ENCODE measurements at places on chromosomes 12 and 14.

DNA sequence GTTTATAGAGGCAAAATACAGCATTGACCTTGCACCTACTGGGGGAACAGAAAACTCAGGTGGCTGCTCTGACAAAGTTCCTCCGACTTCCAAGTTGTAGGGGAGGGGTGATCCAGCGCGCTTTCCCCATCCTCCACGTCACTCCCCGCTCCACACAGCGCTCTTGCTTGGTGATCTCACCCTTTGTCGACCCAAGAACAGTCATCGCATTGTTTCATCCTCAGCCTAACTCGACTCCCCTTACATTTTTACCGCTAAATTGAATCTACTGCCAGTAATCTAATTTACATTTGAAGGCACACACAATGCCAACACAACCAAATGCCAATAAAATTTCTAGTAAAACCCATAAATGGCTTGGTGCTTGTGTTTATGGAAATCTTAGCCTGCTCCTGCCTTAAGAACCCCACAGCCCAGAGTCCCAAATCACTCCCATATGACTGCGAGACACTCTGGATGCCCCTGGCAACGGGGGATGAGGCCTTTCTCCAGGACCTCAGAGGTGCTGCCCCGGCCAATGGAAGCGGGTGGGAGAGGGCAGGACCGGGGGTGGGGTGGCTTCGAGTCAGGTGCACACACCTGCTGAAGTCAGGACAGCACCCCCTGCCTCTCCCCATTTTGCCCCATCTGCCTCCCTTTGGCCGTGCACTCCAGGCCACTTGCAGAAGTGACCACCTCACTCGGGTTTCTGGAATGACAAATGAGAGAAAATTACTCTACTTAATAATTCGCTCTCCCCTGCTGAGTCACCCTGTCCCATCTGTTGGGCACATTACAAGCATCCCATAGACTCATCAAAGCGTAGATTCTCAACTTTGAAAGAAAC, 98.2 kb upstream of the GSC start:
- DNase-seq = peak; percentile 53

DNA sequence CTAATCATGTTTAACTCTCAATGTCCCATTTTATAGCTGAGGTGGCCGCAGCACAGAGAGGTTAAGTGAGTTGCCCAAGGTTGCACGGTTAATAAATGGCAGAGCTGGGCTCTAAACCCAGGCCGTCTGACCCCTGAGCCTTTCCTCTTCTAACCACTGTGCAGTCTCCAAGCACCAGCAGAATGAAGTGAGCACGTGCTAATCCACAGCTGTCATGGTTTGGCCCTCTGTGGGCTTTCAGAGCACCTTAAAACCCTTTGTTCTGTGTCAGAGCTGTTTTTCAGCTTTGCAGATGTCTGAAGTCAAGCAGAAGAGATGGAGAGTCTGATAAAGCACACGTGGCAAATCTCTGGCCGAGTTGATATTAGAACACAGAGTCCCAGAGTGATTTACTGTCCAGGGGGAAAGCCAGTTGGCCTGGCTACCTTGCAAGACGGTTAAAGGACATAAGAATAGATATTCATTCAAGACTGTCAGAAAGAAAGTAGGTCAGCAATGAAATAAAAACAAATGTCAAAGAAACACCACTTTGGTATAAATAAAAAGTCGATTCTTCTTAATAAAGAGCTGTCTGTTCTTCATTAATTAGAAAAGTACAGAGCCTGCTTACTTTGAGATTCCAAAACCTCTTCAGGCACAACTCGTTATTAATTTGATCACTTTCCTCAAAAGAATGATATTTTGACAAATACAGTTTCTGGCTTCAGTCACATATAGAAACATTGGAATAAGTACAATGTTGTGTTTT, 107.3 kb downstream of the CRADD start:
- DNase-seq = peak; percentile 54

GRCh38 chr14:58663494-58664111, 25.8 kb downstream of the DACT1 start:
- DNase-seq = peak; percentile 98

GRCh38 chr14:72521045-72521444, 372.9 kb downstream of the DPF3 start:
- no peak for DNase-seq

DNA sequence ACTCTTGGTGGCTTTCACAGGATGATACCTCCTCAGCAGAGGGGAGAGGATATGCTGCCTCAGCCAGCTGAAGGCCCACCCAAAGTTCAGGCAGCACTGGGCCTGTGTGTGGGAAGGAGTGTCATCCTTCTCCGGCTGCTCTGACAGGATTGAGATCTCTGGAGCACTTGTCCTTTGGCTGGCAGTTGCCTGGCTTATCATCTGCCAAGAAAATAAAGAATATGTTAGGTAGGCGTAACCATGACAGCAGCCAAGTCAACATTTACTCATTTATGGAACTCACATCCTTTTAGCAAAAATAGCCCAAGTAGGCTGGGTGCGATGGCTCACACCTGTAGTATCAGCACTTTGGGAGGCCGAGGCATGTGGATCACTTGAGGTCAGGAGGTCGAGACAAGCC, 68.5 kb downstream of the PPFIBP1 start:
- DNase-seq = peak; percentile 65
